Retinal pigment epithelial cell (primary cell): ENCODE measurements at places on chromosomes 7 and 10.

GRCh38 chr7:49660170-49660783 lies 113.2 kb upstream of the VWC2 start:
- no peak for DNase-seq

- peak; percentile 84 for DNase-seq
Measured at GRCh38 chr10:11595395-11595692, 16.1 kb downstream of the USP6NL start.

DNA sequence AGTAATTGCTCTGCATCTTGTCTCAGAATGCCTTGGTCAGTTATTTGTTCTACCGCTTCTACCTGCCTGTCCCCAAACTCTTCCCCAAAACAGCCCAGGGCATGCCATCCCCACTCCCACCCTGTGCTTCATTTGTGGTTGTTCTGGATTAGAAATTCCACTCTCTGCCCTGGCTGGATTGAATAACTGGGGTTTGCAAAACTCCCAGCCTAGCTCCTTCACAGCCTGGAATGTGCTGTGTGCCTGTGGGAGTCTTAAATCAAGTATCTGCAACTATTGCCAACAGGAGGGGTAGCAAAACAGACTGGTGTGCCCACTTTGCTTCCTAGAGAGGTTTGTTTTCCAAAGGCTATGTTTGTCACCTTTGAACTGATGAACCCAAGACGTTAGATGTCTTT lies 24.2 kb downstream of the TSPAN15 start:
- no peak for DNase-seq

GRCh38 chr10:30765616-30766015 lies 136.1 kb upstream of the LYZL2 start:
- no peak for DNase-seq

DNA sequence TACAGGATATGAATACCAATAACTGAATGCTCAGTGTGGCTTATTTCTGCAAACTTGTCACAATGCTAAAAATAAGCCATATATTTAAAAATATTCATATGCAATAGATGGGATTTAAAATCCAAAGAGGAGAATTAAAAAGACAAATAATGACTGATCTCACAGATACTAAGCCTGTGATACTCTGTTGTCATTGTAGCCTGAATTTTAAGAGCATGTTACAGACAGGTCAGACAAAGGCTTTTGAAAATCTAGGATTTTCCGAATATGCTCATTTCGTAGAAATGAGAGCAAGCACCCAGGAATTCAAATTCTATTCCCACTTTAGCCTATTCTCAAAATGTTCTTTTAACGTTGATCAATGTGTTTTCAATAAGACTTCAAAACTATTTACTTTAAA lies 269.7 kb downstream of the PCDH15 start:
- no peak for DNase-seq

DNA sequence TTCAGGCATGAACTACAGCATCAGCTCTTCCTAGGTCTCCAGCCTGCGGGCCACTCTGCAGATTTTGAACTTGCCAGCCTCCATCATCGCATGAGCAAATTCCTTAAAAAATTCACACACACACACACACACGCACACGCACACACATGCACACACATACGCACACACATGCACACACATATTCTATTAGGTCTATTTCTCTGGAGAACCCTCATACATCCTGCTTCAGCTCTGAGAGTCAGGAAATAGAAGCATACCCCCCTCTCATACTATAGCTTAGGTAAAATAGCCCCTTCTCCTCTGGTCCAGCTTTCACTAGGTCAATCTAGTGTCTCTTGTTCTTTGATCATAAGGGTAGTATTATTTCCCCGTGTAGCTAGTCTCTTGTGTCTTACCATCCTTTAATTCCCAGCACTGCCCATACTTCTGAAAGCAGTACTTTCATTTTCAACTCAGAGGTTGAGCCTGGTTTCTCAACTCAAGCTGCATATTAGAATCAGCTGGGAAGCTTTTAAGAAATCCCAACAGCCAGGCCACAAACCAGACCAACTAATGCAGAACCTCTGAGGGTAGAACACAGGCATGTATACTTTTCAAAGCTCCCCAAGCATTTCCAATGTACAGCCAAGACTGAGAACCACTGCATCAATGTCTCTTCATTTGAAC lies 30.9 kb upstream of the ITGB8 start:
- no peak for DNase-seq

- no peak for DNase-seq
Measured at GRCh38 chr7:134440067-134440466, 18.8 kb downstream of the AKR1B1 start.

DNA sequence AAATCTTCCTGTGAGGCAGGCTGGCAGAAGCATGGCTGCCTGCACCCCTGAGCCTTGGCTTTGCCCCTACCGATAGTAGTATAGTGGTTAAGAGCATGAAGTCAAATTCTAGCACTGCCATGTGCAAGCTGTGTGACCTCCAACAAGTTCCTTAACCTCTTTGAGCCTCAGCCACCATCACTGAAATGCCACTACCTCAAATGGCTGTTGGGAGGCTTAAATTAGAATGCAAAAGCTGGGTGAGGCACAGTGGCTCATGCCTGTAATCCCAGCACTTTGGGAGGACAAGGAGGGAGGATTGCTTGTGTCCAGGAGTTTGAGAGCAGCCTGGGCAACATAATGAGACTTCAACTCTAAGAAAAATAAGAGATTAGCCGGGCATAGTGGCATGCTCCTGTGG lies 8.4 kb downstream of the SFRP5 start:
- DNase-seq = no peak

DNA sequence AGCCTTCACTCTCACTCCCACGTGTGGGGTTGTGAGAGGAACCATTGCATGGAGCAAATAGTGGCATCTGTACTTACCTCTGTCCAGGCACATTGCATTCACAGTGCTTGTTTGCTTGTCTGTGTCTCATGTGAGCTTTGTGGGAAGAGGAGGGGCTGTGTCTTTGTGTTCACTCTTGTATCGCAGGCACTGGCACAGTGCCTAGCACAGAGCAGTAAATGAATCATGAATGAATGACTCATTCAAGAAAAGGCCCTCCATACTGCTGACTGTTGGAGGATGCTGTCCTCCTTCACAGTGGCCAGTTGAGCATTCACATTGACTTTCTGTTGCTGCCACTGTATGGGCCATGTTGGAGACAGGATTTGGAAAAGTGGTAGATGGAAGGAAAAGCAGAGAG lies 125.3 kb downstream of the SORCS3 start:
- no peak for DNase-seq

GRCh38 chr7:72416846-72417245 lies 4.7 kb upstream of the CALN1 start:
- no peak for DNase-seq

GRCh38 chr7:134101716-134102115 lies 25.4 kb upstream of the LRGUK start:
- no peak for DNase-seq

GRCh38 chr7:123260428-123260960 lies 60.7 kb upstream of the SLC13A1 start:
- no peak for DNase-seq

DNA sequence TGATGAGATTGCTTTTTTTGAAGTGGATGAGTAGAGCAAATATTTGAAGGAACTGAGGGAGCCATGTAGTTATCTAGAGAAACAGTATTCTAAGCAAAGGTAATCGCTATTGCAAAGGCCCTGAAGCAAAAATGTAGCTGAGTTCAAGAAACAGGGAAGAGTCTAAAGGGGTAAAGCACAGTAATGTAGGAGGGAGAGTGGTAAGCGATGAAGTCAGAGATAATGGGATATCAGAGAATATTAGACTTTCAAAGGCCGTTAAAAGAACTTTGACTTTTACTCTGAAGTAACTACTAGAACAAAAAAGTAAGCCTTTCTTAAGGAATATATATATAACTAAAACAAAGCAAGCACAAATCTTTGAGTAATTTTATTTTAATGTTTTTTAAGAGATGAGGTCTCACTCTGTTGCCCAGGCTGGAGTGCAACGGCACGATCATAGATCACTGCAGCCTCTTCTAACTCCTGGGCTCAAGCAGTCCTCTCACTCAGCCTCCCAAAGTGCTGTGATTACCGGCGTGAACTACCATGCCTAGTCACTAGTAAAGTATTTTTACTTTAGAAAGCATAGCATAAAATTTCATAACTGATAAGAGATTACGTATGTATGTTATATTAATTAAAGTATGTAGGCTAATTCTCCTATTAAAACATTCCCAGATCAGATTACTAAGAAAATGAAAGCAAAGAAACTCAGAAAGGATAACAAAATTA lies 61.7 kb upstream of the OIT3 start:
- DNase-seq = no peak

- no peak for DNase-seq
Measured at GRCh38 chr10:125692601-125693523, 9.9 kb upstream of the TEX36 start.
